ENCODE measurements at places on chromosomes 4 and X.

DNA sequence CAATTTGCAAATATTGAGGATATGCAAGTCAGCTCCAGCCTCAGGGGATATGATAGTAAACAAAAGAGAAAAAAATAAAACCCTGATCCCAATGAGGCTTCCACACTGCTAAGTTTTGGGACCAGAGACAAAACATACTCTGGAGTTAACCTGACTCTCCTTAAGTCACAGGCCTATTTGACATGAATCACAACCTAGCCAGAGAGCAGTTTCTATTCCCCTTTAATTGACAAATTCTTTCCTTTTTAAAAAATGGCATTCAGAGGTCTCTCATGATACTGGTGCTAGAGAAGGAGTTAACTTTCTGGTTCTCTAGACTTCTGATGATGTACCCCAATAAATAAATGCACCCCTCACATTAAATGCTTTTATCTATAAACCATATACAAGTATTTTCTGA, 8.8 kb downstream of the ACSL1 start:
- DNase-seq: no peak

- no peak for DNase-seq
Measured at GRCh38 chr4:153676984-153677383, 7.1 kb upstream of the TLR2 start.

- no peak for DNase-seq
Measured at GRCh38 chr4:3444351-3445110, 2.8 kb downstream of the HGFAC start.

DNA sequence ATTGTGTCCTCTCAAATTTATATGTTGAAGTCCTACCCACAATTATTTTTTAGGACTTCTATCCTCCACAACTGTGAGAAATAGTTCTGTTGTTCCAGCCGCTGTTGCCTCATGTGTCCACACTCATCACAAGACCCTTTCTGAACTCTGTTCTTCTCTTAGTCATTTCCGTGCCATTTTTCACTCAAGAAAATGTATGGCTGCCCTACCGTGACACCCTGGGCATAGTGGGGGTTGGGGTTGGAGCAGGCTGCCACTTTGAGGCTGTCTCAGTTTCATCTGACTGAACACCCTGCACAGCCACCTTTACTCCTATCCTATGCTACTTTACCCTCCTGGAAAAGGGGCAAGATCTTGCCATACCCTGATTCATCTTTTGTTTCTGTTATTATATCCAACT, 319.1 kb downstream of the TENM3 start:
- no peak for DNase-seq

- no peak for DNase-seq
Measured at GRCh38 chrX:40010550-40011321, 87.0 kb downstream of the BCOR start.

- DNase-seq: no peak
Measured at GRCh38 chr4:6017800-6018199, 431 bp downstream of the C4orf50 start.

DNA sequence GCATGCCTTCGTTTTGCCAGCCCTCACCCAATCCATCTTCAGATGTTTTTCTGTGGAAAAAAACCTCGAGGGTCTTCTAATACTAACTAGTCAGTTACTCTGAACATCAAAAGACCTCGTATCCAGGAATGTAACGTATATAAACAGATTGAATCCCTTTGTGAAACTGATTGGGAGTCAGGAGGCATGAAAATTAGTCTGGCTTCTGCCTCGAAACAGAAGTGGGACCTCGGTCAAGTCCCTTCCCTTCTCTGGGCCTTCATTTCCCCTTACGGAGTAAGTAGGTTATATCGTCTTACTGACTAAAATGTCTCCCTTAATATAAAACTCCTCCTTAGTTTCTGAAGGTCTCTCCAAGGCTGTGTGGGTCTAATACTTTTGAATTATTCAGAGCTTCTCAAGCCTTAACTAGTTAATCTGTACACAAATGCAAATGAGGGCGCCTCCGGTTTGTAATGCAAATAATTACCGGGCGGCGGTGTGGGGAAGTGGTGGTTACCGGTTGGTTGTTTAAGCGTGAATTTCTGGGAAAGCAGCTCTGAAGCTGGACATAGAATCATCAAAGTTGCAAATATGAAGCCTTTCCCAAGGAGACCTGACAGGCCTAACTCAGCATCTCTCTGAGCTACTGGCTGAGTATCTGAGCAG, 11.4 kb upstream of the NKRF start:
- DNase-seq: no peak

- DNase-seq: no peak
Measured at GRCh38 chr4:20311856-20312255, 60.2 kb downstream of the SLIT2 start.

DNA sequence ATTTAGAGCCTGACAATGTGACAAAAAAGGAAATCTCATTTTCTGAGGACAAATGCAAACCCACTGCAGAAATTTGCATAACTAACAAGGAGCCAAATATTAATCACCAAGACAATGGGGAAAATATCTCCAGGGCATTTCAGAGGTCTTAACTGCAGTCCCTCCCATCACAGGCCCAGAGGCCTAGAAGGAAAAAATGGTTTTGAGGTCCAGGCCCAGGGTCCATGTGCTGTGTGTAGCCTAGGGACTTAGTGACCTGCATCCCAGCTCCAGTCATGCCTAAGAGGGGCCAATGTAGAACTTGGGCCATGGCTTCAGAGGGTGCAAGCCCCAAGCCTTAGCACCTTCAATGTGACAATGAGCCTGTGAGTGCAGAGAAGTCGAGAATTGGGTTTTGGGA, 44.2 kb downstream of the P2RY10 start:
- no peak for DNase-seq

GRCh38 chr4:6224735-6225134, 24.4 kb upstream of the JAKMIP1 start:
- DNase-seq: no peak

GRCh38 chrX:48003367-48003757, 427 bp downstream of the ZNF182 start:
- DNase-seq: no peak

GRCh38 chr4:110137829-110138228, 60.6 kb downstream of the ELOVL6 start:
- no peak for DNase-seq

DNA sequence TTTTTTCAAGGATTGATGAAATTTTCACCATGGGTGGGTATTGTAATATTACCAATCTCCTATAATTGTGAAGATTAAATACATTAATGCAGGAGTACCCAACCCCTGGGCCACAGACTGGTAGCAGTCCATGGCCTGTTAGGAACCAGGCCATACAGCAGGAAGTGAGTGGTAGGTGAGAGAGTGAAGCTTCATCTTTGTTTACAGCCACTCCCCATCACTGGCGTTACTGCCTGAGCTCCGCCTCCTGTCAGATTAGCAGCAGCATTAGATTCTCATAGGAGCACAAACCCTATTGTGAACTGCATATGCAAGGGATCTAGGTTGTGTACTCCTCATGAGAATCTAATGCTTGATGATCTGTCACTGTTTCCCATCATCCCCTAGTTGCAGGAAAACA, 15.1 kb downstream of the RAPGEF2 start:
- DNase-seq: no peak

DNA sequence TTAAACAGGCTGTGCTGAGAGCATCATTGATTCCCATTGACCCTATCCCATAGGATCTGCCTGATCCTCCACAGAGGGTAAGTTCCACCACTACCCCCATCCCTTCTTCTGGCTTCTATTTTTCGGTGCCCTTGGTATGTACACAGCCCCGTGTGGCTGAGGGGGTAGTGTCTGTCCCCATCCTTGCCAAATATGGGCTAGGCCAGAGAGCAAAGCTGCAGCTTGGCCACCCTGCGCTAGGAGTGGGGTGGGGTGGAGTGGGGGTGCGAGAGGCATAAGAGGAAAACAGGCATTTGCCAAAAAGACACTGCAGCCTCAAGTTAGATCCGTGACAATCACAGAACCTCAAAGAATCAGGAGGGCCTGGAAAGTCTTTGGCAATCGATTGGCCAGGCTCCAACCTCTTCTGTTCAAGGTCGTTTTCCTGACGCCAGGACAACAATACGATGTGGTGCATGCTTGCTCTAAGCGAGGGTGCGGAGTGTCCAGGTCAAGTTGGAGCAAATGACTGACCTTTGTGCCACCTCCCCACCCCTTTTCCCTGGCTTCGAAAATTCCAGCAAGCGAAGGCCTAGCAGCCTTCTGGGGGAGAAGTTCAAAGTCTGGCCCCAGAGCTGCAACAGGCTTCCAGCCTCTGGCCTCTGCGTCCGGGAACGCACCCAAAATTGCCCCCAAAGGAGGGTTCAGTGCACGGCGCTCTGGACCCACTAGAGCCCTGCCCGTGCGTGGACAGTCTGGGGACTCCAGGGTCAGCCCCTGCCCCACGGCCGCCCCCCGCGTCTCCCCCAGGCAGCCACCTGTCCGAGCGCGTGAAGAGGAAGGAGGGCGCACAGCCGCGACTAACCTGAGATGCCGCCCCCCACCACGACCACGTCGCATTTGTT, 598 bp downstream of the MAOB start:
- no peak for DNase-seq

GRCh38 chrX:147570483-147570882, 341.2 kb upstream of the FMR1 start:
- no peak for DNase-seq

DNA sequence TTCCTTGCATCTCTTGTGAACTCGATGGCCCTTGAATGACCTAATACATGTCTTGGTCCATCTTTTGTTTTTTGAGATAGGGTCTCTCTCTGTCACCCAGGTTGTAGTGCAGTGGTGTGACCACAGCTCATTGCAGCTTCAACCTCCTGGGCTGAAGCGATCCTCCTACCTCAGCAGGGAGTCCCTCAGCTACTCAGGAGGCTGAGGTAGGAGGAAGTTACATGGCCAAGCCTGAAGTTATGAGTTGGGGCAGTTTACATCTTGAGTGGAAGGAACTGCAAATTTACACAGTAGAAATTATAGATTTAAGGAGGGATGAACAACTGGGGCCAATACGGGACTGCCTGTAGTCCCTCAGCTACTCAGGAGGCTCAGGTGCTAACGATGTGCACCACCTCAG, 97.2 kb upstream of the METTL14 start:
- DNase-seq: no peak

DNA sequence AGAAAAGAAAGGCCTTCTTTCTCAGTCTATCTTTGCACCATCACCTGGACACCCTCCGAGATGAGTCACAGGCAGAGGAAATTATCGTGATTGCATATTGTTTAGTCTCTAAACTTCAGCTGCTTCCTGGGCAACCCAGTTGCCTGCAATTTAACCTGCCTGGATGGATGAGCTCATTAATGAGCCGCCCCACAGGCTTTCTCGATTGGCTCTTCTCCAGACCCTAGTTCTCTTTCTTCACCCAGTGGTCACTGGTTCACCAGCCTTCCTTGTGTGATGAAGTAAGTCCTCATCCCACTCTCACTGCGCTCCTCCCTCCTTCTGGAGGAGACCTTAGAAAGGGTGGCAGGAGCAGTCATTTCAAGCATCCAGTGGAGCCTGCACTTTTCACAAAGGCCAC, 94.4 kb downstream of the SOWAHB start:
- DNase-seq: no peak

DNA sequence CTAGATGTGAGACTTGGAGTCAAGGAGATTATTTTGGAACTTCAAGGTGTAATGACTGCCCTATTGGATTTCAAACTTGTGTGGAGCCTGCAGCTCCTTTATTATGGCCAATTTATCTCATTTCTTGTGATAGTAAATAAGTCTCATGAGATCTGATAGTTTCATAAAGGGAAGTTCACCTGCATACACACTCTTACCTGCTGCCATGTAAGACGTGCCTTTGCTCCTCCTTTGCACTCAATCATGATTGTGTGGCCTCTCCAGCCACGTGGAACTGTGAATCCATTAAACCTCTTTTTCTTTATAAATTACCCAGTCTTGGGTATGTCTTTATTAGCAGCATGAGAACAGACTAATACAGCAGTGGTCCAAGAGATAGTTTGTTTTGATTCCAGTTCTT, 19.1 kb downstream of the PF4 start:
- no peak for DNase-seq

DNA sequence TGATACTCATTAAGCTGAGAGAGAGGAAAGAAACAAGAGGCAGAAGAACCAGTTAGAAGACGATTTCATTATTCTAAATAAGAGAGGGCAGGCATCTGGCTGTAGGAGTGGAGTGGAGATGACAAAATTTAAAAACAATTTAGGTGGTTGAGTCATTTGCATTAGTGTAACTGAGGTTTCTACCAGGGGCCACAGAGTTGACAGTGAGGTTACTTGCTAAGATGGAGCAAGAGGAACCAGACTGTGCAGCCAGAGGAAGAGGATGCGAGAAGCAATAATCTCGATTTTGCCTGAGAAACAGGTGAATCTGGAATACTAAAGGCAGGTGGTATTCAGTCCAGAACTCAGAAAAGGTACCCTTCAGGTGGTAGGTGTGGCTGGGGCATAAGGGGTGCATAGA, 491.9 kb downstream of the MID1IP1 start:
- no peak for DNase-seq

GRCh38 chr4:66443008-66443407, 772.7 kb upstream of the EPHA5 start:
- DNase-seq: no peak

DNA sequence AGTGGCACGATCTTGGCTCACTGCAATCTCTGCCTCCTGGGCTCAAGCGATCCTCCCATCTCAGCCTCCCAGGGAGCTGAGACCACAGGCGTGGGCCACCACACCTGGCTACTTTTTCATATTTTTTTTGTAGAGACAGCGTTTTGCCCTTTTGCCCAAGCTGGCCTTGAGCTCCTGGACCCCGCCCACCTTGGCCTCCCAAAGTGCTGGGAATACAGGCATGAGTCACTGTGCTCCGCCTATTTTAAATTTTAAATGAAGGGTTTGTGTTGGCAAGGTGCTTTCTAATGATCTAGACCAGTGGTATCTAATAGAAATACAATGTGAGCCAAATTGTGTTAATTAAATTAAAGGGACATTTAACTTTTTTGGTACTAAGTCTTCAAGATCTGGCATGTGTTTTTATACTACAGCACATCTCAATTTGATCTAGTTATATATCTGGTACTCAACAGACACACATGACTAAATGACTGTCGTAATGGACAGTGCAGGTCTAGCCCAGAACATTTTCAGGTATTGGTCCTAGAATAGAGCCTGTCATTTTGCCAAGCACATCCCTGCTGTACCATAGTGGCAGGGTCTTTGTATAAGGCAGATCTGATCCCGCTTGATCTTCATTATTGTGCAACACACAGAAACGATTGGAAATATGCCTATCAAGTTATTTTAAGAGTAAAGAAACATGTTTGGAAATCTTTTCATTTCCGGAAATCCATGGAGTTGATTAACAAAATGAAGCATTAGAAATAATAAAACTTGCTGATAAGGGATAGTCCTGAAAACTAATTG, 7.3 kb downstream of the PGK1 start:
- no peak for DNase-seq

Measured in NCI-H1105 (cell line).